ENCODE measurements at places on chromosomes 11 and 22. TPM values are rescaled to one million over a fixed set of nuclear protein-coding genes. Genes with fewer than 3 reads are reported as not detected.

Gene MFNG
- 2.0 TPM for total RNA-seq

Gene KCNK7
- total RNA-seq = 1.4 TPM

Gene NRGN
- total RNA-seq = 10.5 TPM

Gene DEFB131B
- total RNA-seq = not detected
